HepG2 (cell line): ENCODE measurements at places on chromosomes 5 and 9. TPM values are rescaled to one million over a fixed set of nuclear protein-coding genes. Genes with fewer than 3 reads are reported as not detected.

The HACD4 gene
- total RNA-seq, result not detected in 2 replicates

The PTBP3 gene
- total RNA-seq, result 52.8 and 79.5 TPM in 2 replicates

The IFNA17 gene
- total RNA-seq, result not detected in 2 replicates

The PRSS3 gene
- total RNA-seq, result not detected in 2 replicates

The POLR3G gene
- total RNA-seq, result 7.3 and 11.2 TPM in 2 replicates

The ZCCHC7 gene
- total RNA-seq, result 13.6 and 15.9 TPM in 2 replicates

The CDX1 gene
- total RNA-seq, result not detected in 2 replicates

The TICAM2 gene
- 0.04 TPM in 1 of 2 replicates, not detected in the other for total RNA-seq

The ATOX1 gene
- 124 and 146 TPM in 2 replicates for total RNA-seq

- DNase-seq, result no peak
Observed at GRCh38 chr9:94685359-94685758, 41.1 kb upstream of the AOPEP start.

DNA sequence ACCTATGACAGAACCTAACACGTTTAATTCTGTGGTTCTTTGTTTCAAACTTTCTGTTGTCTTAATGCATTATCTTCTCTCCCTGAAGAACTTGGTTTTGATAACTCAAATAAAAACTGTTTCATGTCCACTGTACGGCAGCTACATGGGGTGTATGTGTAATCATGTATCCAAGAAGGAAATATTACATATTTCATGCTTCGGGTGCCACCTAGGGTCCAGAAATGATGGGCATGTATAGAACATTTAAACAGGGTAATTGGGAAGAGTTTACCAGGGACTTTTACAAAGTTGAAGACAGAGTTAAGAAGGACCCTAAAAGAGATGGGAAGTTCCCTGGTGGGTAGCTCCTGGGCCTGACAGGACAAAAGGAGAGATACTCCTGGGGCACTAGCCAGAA lies 291.3 kb downstream of the FBXL7 start:
- no peak for DNase-seq

- DNase-seq, result no peak
Observed at GRCh38 chr5:95219411-95219810, 65.5 kb downstream of the MCTP1 start.

- no peak for DNase-seq
Observed at GRCh38 chr9:114722937-114723620, 41.1 kb upstream of the TEX48 start.

GRCh38 chr5:78765756-78766411 lies 117.3 kb upstream of the LHFPL2 start:
- DNase-seq, result no peak

DNA sequence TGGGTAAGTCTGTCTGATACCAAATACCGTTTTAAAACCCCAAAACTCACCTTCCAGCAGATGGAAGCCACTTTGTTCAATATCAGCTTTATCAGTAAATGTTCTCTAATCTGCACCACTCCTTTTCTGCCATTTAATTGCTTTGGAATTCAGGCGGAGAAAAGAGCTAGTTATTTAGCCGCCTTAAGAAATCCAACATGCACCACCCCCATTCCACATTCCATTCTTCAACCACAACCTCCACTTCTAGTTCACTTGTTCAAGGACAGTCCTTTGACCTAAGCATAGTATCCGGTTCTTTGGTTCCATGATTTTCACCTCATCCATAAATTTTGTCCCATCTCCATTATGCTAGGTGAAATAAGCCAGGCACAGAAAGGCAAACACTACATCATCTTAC lies 240.1 kb downstream of the DNAH5 start:
- no peak for DNase-seq

GRCh38 chr9:91174772-91175171 lies 186.9 kb downstream of the AUH start:
- DNase-seq, result no peak

GRCh38 chr5:137431051-137431450 lies 68.1 kb downstream of the SPOCK1 start:
- no peak for DNase-seq
